OCI-LY7 (cell line): ENCODE measurements at places on chromosomes 2 and 18. TPM values are rescaled to one million over a fixed set of nuclear protein-coding genes. Genes with fewer than 3 reads are reported as not detected.

The LGALSL gene
- total RNA-seq: 3.8 and 4.5 TPM in 2 replicates

The BUB1 gene
- total RNA-seq: 180 and 195 TPM in 2 replicates

The SERPINB3 gene
- total RNA-seq: not detected in 2 replicates

The CRYGD gene
- not detected in 2 replicates for total RNA-seq

The MMADHC gene
- 103 and 115 TPM in 2 replicates for total RNA-seq

The FBLN7 gene
- total RNA-seq: 0.25 TPM in 1 of 2 replicates, not detected in the other

The L3MBTL4 gene
- total RNA-seq: not detected in 2 replicates

The MROH2A gene
- total RNA-seq: not detected in 2 replicates

- DNase-seq: no peak
Measured at GRCh38 chr2:26704441-26704977, 12.0 kb downstream of the KCNK3 start.

- no peak for DNase-seq
Measured at GRCh38 chr2:150168595-150169236, 318.8 kb downstream of the RND3 start.

DNA sequence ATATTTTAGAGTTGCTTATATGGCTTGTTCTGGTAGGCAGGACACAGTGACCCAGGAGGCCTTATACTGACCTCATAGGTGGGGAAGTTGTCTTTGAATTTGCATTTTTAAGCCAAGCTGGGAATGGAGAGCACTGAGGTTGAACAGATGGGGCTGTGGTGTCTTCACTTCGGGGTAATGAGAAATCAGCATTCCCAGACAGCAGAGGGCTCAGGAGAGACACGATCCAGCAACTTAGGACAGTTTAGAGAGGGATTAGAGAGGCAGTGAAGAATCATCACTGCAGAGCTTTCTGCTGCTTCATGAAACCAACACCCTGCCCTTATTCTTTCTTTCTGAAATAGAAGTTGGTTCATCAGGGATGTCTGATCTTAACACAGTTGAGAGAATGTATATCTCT, 202.4 kb downstream of the TDRD15 start:
- no peak for DNase-seq

- no peak for DNase-seq
Measured at GRCh38 chr2:607172-607571, 70.0 kb downstream of the TMEM18 start.

- DNase-seq: no peak
Measured at GRCh38 chr18:42051411-42051810, 96.4 kb downstream of the PIK3C3 start.

DNA sequence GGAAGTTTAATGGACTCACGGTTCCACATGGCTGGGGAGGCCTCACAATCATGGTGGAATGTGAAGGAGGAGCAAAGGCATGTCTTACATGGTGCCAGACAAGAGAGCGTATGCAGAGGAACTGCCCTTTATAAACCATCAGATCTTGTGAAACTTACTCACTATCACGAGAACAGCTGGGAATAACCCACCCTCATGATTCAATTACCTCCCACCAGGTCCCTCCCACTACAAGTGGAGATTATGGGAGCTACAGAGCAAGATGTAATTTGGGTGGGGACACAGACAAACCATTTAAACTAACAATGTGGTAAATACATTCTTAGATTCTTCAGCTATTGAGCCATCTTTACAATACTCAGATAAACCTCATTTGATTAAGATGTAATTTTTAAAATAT, 176.1 kb downstream of the SH3BP4 start:
- DNase-seq: no peak

DNA sequence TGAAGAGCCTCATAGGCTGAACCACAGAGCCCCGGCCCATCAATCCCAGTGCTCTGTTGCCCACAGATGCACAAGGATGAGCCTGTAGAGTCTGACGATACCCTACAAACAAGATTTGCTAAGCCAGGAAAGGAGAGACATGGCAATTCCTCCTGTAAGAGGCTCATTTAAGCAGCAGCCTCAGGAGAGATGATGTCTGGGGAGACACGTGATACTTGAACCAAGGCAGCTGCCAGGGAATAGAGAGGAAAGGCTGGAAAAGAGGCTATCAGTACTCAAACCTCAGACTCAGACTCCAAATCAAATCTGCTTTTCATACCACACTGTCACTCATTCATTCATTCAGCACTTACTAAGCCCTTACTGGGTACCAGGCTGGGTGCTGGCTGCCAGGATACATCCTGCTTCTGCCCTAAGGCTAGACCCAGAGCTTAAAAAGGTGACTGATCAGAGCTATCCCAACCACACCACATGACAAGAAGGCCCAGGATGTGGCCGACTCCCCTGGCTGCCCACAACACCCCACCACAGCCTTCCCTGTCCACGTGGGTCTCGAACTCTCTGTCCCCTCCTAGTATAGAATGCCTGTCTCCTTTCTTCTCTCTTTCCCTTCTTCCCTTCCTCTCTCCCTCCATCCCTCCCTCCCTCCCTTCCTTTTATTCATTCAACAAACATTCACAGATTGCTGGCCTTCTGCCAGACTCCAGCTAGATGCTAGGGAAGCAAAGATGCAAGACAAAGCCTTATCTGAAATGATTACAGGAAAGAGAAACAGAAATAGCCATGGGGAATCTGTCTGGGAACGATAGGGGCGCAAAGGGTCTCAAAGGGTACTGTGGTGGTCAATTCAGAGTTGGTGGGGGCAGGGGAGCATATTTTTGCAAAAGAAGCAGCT, 23.4 kb upstream of the KCNK3 start:
- DNase-seq: no peak

GRCh38 chr2:161423421-161424393, 7.6 kb downstream of the TBR1 start:
- no peak for DNase-seq

- DNase-seq: no peak
Measured at GRCh38 chr2:239523954-239524330, 123.1 kb upstream of the HDAC4 start.

DNA sequence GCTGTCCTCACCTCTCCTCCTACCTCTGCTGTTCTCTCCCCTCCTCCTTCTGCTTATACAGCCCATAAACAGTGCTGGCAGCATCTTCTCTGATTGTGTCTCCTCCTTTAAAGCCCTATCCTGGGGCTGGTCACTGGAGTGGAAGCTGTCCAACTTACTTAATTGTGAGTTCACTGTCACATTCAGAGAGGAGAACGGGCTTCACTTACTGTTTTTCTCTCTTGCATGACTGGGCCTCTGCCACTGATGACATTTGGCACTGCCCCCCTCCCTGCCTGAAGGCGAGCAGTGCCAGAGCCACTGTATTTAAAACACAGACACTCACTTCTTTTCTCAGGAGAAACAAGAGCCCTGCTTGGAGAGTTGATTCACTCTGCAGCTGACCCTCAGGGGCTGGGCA, 12.3 kb downstream of the GAD1 start:
- DNase-seq: no peak

DNA sequence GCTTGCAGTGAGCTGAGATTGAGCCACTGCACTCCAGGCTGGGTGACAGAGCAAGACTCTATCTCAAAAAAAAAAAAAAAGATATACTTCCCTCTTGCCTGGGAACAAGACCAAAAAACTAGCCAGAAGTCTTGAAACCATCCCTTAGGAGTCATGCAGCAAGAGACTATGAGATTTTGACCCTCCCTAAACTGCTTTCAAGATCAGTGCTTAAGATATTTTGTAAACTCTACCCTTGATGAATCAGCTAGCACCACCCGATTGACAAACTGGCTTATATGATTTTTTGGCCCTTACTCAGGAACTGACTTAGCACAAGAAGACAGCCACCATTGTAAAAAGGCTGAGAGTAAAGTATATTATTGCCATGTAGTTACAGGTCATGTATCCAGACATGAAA, 3.8 kb downstream of the SULT1C3 start:
- no peak for DNase-seq

GRCh38 chr2:10551496-10551895, 103.4 kb upstream of the ODC1 start:
- no peak for DNase-seq

DNA sequence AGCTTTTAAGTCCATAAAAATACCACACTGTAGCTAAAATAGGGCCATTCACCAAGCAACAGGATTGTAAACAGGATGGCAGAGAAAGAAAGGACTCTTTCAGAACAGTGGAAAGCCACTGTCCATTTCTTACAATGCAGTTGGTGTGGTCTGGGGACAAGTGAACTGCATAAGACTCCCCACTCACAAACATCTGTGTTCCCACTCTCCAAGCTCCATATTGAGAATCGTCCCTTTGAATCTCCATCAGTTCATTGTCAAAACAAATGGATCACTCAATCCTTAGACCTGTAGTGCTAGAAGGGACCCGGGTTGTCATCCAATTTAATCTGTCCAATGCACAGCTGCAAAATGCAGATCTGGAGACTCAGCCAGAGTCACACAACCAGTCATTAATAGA, 347.4 kb upstream of the KLHL29 start:
- no peak for DNase-seq

GRCh38 chr2:141767691-141768090, 363.1 kb downstream of the LRP1B start:
- no peak for DNase-seq

- DNase-seq: peak; percentile 9
Measured at GRCh38 chr2:200585730-200586643, at the start of gene AOX1. AOX1 (plus strand) TSS chr2:200586014; CDS start chr2:200586109, 95 bp downstream.

- no peak for DNase-seq
Measured at GRCh38 chr2:168396131-168396530, 59.9 kb upstream of the CERS6 start.

DNA sequence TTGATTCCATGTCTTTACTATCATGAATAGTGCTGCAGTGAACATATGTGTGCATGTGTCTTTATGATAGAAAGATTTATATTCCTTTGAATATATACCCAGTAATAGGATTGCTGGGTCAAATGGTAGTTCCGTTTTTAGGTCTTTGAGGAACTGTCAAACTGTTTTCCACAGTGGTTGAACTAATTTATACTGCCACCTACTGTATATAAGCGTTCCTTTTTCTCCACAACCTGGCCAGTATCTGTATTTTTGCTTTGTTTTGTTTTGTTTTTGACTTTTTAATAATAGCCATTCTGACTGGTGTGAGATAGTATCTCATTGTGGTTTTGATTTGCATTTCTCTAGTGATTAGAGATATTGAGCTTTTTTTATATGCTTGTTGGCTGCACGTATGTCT, 641.6 kb downstream of the SUCLG1 start:
- DNase-seq: peak; percentile 10

GRCh38 chr18:59324623-59324971, 6.1 kb upstream of the CPLX4 start:
- no peak for DNase-seq

DNA sequence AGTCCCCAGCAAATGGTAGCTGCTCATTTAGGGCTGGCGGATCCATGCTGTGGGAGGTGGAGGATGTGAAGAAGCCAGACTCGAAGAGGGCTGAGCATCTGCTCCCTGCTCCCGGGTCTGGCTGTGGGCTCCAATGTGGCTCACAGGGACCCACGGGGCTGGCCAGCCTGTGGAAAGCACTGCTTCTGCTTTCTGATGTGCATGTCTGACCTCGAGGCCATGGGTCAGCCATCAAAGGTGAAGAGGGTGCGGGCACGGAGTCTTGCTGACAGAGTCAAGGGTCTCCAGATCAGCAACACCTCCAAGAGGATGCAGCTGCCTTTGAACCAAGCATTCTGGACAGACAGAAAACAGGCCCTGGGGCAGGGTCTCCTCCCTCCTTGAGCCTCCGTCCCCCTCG, 178.2 kb downstream of the INHBB start:
- no peak for DNase-seq

DNA sequence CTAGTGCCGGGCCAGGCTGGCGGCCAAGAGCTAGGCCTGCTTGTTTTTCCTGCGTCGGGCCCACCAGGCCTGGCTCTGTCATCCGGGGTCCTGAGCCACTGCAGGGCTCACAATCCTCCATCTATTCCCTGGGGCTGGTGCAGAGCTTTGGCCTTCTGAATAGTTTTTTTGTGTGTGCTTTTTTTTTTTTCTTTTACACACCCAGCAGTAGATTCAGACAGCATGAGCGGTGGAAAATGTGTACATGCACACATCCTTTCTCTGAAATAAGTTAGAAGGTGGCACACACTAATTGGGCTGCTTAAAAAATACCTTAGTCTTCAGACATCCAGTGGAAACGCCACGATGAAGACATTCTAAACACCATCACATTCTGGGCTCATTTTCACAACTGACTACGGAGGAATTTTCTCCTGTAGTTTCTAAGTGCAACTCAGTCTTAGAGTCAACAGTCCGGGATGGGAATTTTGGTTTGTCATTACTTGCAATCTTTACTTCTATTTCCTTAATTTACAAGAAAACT, 6.1 kb downstream of the ZFP36L2 start:
- no peak for DNase-seq

DNA sequence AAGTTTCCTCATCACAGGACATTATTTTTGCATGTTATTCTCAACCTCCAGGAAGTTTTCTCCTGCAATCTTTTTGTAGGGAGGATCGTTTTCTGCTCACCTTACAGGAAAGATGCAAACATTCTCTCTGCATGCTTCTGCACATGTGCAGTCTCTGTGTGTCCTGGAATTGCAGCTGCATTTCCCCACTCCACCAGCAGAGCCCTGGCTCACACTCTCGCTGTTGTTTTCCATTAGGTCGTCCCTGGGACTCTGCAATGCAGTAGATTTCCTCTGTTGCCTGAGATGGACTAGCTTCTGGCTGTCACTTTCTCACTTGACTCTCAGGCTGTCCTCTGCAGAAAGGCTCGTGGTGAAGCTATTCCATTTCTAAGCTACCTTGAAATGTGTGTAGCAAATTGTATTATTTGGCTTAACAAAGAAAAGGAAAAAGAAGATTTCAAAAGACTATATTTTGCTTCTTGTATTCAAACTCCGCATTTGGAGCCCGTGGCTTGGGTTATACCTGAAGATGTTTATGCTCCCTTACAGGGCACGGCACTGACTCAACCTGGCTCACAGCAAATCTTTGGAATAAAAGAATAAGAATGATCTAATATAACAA, 346.7 kb downstream of the RAD51AP2 start:
- DNase-seq: peak; percentile 19
